NCI-H345 (cell line): ENCODE measurements at places on chromosomes 3 and 15.

GRCh38 chr15:57273402-57273801, 102.9 kb upstream of the CGNL1 start:
- peak; percentile 53 for DNase-seq

GRCh38 chr3:114218578-114219185, 18.7 kb downstream of the ZNF80 start:
- no peak for DNase-seq

- DNase-seq: no peak
These were observed 30.2 kb upstream of the MORF4L1 start for GRCh38 chr15:78842519-78842918.

DNA sequence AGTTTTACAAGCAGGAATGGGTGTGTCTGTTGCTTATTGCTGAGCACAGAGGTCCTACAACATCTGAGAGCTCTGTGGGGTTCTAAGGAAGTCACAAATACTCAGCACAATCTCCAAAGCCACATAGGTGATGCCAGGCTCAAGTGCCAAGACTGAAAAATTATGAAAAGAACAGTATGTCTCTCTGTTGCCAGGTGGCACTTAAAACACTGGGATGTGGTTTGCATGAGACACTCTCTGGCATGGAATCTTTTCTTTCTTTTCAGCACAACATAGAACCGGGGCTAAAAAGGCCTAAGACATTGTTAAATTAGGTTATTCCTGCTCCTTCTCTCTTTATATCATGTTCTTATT, 127.3 kb upstream of the PRICKLE2 start:
- no peak for DNase-seq

- DNase-seq: no peak
These were observed 25.0 kb downstream of the SRGAP3 start for GRCh38 chr3:9224490-9224889.

GRCh38 chr15:33742800-33743199, 225.5 kb upstream of the CHRM5 start:
- no peak for DNase-seq

GRCh38 chr3:145898487-145898886, 262.5 kb downstream of the PLOD2 start:
- no peak for DNase-seq

- peak; percentile 33 for DNase-seq
These were observed 10.5 kb downstream of the ACOX2 start for GRCh38 chr3:58526515-58526957.

DNA sequence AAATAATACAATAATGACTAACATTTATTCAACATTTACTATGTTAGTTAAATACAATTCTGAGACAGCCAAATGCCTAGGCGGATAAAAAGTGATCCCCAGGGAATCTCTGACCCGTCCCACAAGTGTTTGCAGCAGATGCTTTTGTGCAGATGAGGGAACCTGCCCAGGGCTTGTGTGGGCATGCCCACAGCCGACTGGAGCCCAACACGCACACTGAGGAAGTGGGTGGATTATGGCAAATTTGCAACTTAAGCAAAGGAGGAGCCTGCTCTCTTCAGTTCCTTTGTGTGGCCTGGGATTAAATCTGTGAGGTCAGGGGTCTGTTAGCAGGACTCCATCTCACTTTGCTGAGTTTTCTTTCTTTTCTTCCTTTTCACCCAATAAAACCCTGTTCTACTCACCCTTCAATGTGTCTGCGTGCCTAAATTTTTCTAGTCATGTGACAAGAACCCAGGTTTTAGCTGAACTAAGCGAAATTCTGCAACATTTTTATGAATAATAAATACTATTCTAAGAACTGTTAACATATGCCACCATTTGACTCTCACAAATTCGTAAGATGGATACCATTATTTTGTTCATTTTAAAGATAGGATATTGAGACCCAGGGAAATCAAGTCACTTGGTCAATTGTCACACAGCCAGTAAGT, 13.9 kb upstream of the RTP1 start:
- peak; percentile 58 for DNase-seq
